ENCODE measurements at places on chromosomes 12 and 14.

GRCh38 chr12:100995771-100996170 lies 201.2 kb downstream of the ANO4 start:
- DNase-seq: no peak

DNA sequence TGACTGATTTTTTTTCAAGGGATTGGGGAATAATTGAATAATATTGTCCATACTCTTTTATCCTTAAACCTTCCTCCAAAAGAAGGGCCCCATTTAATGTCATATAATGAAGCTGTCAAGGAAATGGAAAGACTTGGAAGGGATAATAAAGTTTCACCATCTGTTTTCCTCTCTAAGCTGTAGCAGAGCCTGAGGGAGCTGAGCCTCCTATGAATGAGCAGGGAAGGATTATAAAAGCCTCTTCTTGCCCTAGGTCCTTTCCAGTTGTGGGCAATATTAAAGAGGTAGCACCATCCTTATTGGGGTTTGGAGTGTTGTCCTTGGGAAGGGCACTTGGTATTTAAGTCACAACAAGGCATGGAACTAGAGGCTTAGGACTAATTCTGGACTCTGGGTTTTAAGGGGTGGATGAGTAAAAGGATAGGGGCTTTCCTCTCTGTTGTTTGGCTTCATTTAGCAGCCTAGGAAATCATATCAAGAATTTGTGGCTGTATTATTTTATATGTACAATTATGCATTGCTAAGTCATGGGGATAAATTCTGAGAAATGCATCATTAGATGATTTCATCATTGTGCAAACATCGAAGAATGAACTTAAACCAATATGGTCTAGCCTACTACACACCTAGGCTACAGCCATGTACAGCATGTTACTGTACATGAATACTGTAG lies 408.5 kb upstream of the DCN start:
- no peak for DNase-seq

DNA sequence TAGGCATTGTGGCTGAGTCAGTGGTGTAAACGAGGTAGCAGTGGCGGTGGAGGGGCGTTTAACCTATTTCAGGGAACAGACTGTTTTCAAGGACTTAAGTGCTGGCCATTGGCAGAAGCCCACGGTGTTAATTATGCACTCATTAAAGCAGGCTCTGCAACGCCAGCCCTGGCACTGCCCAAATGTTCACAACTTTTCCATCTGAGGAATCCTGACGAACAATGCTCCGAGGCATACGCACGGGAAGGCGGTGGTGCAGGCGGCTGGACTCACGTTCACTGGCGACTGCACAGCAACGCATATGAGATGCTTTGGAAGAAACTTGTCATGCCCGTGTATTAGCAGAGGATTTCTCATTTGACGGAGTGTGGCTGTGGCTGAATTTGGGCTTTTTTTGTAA lies 70.6 kb upstream of the SLC24A4 start:
- DNase-seq: no peak

GRCh38 chr14:73467800-73468199 lies 9.5 kb upstream of the NUMB start:
- DNase-seq: no peak

GRCh38 chr14:54889919-54890318 lies 12.7 kb downstream of the GCH1 start:
- DNase-seq: no peak

GRCh38 chr14:55977392-55978150 lies 140.6 kb upstream of the PELI2 start:
- DNase-seq: no peak

DNA sequence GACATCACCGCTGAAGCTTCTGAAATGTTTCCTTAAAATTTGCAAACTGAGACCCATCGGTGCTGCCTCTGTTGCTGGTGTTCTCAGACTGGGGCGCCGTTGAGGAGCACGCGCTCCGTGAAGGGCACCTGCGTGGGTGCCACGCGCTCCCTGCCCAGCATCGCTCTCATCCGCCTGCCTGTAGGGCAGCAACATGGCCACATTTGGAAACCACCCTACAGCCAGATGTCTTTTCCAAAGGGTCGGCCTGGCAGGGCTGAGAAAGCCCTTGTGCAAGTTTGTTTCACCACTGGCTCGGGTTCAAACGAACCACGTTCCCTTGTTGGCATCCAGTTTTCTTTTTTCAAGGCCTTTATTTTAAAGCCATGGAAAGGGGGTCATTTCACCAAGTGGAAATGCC lies 13.9 kb downstream of the ADGRD1 start:
- no peak for DNase-seq

GRCh38 chr14:74217672-74218448 lies 21.4 kb upstream of the VSX2 start:
- DNase-seq: peak; percentile 69

GRCh38 chr12:71972441-71973074 lies 33.9 kb downstream of the TPH2 start:
- DNase-seq: no peak

- DNase-seq: peak; percentile 56
Observed at GRCh38 chr12:442235-442884, 17.4 kb upstream of the B4GALNT3 start.

DNA sequence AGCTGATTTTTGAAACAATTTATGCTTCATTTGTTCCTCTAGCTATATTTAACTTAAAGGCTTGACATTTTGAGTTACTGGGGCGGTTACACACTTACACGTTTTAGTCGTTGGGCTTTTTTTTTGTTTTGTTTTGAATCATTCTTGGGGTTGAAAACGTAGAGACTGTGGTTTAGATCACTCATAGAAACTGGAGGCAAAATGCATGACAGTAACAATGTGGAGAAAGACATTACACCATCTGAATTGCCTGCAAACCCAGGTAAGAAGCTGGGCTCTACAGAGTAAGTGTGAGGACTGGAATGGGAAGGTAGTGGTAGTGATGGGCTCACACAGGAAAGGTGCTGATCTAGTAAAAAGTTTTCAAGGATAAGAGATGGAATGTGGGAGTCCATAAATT lies at the start of gene CLEC2D:
TSS of gene CLEC2D (plus strand) at position 180 of the 400 bp plus-strand sequence. CDS start at position 202, 22 bp downstream.
- peak; percentile 84 for DNase-seq

DNA sequence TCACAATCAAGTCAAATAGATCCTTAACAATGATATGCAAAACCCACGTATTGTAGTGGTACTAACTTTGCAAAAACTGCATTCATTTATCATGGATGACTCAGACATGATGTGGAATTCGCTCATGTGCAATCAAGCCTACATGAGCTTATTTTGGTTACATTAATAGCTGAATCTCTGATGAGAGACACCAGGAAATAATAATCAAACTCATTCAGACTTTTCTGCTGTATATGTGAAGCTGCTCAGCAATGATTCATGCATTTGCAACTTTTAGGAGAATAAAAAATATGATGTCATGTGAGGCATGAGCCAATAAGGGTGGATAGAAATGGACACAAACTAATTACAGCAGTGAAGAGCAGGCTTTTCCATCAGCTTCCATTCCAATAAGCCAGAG lies 1075.8 kb upstream of the TMEM132C start:
- DNase-seq: no peak

- no peak for DNase-seq
Observed at GRCh38 chr12:101172316-101172715, 37.7 kb downstream of the SLC5A8 start.

DNA sequence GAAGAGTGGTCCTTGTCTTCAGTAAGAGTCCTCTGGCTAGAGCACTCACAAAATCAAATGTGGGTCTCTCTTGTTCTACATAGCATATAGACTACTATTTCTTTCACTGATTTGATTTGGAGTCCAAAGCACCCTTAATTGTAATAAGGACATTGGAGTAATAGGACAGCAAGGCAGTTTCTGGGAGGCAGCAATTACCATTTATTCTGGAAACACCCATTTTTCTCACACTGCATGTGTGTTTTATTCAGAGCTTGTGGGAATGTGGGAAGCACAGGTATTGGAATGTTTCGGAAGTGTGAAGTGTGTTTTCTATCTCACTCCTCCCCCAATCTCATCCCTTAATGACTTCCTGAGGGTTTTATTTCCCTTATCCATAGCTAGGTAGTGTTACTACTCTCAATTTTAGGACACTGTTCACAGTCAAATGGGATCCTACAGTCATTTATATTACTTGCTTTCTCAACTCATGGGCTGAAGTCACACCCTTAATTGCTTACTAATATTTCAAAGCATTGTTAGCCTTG lies 20.2 kb downstream of the PCBP2 start:
- no peak for DNase-seq

GRCh38 chr12:8446642-8447547 lies 8.9 kb upstream of the CLEC6A start:
- DNase-seq: no peak

- DNase-seq: no peak
Observed at GRCh38 chr12:5371631-5372030, 60.3 kb upstream of the NTF3 start.

GRCh38 chr12:131250028-131250950 lies 296.6 kb downstream of the ADGRD1 start:
- no peak for DNase-seq

DNA sequence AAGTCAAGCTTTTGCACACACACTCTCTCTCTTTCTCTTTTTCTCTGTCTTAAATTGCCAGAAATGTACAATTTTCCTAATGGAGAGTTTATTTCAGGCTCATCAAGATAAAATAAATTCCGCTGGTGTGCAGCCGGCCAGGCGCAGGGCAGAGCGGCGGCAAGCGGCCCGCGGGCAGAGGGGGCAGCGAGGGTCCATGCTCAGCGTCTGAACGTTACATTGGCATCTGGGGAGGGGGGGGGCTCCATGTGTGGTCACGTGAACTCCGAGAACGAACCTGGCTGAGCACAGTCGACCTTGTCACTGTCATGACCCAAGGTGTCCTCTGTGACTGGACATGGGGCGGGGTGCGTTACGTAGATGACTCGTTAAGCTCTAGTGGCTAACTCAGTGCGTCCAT lies 23.8 kb upstream of the FZD10 start:
- no peak for DNase-seq

- DNase-seq: peak; percentile 47
Observed at GRCh38 chr12:104519190-104520019, 62.7 kb downstream of the CHST11 start.

All from CD4-positive, alpha-beta T cell treated with Interleukin-2 at 100 ng/mL for 4 hours (primary cell).